ENCODE measurements at places on chromosomes 12 and 14. TPM values are rescaled to one million over a fixed set of nuclear protein-coding genes. Genes with fewer than 3 reads are reported as not detected.
A peak's percentile ranks its signal among the peaks of the same experiment; 100 is the strongest.

DNA sequence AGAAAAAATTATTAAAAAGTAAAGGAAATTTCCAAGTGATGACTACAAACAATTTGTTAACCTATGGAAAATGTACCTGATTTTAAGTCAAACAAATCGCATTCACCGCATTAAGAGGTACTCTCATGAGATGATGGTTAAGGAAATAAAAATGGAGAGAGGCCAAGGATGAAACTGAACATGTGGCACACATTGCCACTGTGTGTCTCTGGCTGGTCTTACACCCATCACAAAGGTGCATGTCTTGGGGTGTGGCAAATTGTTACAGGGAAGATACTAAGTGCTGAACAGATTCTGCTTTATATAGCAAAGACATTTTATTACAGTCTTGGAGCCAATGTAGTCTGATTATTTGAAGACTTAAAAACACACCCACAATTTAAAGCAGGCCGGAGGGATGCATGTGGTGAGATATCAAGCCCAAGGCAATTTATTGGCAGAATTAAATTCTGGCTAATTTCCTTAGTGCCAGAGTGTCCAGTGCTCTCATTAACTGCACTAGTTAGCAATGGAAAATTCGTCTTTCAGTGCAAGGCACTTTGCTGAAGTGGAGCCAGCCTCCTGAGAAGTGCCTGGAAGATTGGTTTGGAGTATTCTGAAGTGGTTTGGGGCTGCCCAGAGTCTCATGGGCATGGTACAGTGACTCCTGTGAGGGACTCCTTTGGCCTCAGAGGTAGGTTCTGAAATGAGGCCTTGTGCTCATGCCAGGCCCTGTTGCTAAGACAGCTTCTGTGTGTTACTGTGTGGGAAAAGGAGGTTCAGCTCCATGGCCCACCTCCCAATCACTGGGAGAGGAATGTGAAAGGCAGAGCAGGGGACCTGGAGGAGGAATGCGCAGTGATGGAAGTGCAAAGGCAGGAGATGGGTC lies 166.9 kb downstream of the BRMS1L start:
- DNase-seq = no peak

DNA sequence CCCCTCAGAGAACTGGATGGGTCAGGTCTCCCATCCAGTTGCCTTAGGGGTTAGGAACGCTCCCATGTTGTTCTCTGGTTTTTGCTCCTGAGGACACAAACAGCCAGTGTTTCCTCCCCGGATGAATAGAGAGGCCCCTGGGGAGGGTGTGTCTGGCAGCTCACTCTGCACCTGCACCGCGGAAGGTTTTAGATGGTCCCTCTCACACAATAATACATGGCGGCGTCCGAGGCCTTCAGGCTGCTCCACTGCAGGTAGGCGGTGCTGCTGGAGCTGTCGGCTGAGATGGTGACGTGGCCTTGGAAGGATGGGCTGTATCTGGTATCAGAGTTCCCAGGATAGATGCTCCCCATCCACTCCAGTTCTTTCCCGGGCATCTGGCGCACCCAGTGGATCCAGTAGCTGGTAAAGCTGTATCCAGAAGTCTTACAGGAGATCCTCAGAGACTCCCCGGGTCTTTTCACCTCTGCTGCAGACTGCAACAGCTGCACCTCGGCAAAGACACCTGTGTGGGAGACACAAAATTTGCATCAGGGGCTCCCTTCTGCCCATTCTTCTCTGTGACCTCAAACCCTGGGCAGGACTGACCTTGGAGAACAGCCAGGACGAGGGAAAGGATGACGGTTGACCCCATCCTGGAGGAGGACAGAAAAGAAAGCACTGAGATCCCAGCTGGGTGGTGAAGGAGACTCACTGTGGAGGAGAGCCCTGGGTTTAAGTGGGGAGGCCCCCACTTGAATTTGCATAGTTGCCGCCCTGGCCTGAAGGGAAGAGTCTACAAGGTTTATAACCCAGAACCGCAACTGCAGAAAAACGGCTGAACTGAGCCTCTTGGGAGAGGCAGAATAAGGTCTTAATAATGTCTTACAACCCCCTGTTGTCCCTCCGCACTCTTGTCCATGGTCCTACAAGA lies 1324.8 kb downstream of the TMEM121 start:
- no peak for DNase-seq

GRCh38 chr14:62763951-62764350 lies 281.3 kb downstream of the KCNH5 start:
- DNase-seq = no peak

GRCh38 chr14:55802986-55803872 lies 223.2 kb downstream of the KTN1 start:
- no peak for DNase-seq

CLEC4D gene
- 0.70 TPM for polyA plus RNA-seq

DNA sequence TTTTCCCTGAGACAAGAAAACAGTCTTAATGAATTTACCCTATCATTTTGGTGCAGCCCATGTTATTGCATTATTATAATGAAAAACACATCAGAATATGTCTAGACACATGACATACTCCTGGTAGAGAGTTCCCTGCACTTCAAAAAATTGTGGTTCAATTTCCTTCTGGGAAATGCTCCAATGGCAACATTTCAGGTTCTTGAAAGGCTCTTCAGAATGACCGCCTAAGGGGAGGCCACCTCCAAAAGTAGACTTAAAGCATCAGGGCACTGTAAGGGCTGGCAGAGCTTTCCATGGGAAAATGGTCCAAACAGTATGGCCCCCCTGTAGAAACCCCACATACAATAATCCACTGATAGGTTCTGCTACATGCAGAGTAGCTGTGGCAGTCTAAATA lies 110.7 kb downstream of the SLC25A21 start:
- DNase-seq = no peak

GRCh38 chr12:132445884-132446632 lies 43.9 kb upstream of the FBRSL1 start:
- peak; percentile 85 for DNase-seq

DIP2B gene
- 22.7 TPM for polyA plus RNA-seq

DHRS7 gene
- 61.0 TPM for polyA plus RNA-seq

- DNase-seq = no peak
Measured at GRCh38 chr12:34396861-34397590, 374.7 kb downstream of the ALG10 start.

- no peak for DNase-seq
Measured at GRCh38 chr14:54579621-54580020, 12.7 kb downstream of the SAMD4A start.

DNA sequence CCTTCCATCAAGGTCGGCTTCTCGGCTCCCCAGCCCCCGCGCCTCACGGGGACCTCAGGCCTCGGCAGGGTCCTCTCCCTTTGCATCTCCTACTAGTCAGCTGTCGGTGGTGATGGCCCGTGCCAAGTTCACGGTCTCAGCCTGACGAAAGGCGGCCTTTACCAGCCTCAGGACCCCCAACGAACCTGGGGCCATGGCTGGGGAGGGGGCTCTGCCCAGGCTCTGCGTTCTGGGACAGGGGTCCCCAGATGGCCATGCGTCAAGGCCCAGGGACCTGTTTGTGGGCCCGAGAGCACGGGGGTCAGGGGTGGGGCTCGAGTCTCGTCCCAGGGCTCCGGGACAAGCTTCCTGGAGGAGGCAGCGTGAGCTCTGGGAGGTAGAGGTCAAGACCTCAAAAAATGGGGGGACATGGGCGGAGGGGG lies 32.8 kb upstream of the DEGS2 start:
- no peak for DNase-seq

HSPA2 gene
- polyA plus RNA-seq = 16.1 TPM

ZFHX2 gene
- 8.3 TPM for polyA plus RNA-seq

DNA sequence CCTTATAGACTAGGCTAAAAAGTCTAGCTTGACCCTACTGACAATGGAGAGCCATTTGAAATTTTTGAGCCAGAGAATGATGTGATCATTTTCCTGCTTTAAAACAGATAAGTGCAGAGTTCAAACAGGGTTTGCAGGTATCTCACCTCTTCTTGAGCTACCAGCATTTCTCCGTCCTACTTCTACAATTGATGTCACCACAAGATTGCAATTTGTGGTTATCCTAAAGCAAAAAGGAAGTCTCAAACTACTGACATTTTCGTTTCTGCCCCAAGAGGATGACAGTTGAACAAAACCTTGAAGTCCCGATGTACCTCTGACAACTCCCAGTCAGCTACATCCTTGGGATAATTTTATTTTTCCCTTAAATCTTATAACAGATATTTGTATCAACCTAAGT lies 86.7 kb downstream of the PTGER2 start:
- DNase-seq = no peak

TAS2R9 gene
- not detected for polyA plus RNA-seq

GRCh38 chr12:27561535-27562350 lies 37.7 kb downstream of the PPFIBP1 start:
- DNase-seq = no peak

DNA sequence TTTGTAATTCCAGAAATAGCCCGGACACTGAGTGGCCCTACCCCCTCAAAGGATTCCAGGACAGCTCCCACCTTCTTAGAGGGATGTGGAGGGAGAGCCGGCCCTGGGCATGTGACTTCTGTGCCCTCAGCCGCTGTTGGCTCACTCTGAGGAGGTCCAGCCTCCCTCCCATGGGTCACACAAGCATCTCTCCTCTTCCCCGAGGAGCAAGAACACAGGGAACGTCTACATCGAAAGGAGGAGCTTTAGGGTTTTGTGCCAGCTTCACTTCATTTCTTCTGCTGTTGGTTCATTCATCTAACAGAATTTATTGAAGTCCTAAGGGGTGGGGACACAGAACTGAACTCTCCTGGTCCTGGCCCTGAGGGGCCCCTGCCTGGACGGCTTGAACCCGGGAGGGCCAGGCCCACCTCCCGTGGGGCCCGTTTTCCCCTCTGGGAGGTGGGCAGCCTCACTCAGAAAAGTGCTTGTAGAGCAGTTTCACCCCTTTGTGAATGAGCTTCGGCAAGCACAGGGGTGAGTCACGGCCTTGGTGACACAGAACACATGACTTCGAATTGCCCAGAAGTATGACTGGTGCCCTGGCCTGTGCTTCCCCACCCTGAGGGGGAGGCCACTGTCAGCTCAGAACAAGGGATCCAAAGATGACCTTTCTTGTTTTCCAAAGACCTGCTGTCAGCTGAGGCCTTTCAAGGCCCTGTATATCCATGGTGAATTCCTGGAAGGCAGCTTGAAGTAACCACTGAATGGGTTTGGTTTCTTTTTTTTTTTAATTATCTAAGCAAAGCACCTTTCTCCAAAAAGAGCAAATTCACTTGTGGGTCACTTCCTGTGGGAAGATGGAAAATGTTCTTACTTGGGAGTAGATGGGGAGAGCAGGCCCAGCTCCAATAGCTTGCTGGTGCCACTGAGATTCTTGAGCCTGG lies 39.2 kb downstream of the NFKBIA start:
- DNase-seq = no peak

PPP1R3E gene
- 20.5 TPM for polyA plus RNA-seq

OLR1 gene
- 1.4 TPM for polyA plus RNA-seq

PIANP gene
- polyA plus RNA-seq = 14.3 TPM

DNA sequence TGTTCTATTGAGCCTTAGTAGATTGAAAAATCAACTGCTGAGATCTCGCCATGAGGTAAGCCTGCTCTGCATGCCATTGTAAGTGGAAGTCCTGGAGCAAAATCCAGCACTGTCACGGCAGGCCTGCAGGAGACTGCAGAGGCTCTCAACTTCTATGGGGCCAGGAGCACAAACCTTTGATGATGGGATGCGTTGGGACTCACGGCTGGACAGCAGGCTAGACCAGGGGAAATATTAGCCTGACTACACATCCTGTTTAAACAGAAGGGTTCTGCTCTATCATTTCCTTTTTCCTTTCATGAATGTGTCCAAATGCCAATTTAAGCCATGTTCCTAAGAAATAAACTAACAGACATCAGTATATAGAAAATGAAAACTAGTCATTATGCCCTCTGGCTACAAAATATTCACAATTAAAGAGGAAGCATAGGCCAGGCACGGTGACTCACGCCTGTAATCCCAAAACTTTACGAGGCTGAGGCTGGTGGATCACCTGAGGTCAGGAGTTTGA lies 33.9 kb upstream of the RASSF8 start:
- DNase-seq = no peak

DNA sequence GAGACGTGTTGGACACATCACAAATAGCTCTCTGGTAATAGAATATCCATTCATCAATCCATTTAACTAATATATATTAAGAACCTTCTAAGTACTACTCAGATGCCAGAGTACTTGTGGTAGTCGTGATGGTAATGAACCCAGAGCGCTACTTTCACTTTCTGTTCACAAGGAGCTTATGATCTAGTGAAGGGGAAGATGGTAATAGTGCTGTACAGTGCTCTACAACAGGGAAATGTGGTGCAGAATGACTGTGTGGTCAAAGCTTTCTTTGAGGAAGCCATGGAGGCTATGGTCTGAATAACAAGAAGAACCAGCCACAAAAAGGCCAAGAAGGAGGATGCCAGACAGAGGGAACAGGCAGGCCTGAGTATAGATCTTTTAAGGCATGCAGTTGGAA lies 212.0 kb downstream of the PTPRO start:
- no peak for DNase-seq

DNA sequence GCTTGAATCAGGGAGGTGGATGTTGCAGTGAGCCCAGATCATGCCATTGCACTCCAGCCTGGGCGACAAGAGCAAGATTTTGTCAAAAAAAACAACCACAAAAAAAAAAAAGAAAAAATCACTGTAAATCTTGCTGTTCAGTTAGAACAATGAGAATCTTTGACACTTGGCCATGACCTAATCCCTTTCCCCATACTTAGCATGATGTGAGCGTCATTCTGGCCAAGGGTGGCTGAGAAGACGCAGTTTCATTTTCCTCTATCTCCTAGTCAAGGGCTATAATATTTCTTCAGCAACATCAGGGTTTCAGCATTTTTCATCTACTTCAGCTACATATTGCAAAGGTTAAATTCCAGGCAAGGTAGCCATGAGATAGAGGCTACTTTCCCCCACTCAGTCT lies 599.4 kb upstream of the MDGA2 start:
- no peak for DNase-seq

CD163L1 gene
- polyA plus RNA-seq = 1.3 TPM

- DNase-seq = no peak
Measured at GRCh38 chr12:81942594-81942993, 183.4 kb upstream of the PPFIA2 start.

- no peak for DNase-seq
Measured at GRCh38 chr14:26594756-26595545, 2.9 kb downstream of the NOVA1 start.

DNA sequence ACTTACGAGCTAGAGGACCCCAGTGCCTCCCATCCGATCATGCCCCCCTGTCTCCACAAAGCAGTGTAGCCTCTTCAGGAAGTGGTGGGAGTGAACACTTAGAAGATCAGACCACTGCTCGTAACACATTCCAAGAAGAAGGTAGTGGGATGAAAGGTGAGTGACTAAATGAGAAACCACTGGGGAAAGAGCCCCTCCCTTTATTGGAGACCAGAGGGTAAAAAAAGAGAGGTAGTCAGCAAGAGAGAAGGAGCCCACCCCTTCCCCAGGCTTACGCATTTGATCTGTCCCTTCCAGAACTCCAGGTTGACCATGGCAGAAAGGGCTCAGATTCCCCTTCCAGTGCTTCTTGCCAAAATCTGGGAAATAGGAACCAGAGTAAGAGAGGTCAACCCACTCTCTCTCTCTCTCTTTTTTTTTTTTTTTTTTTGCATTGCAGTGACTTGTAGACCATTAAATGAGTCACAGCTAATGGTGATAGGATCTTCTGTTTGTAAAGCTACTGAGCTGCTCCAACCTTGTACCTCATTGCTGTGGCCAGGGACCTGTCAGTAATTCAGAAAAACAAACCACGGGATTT lies 165.4 kb downstream of the GCH1 start:
- no peak for DNase-seq

All from renal pelvis (tissue), 12 donors.